ENCODE measurements at places on chromosomes 11 and 22.
A peak's percentile ranks its signal among the peaks of the same experiment; 100 is the strongest.

DNA sequence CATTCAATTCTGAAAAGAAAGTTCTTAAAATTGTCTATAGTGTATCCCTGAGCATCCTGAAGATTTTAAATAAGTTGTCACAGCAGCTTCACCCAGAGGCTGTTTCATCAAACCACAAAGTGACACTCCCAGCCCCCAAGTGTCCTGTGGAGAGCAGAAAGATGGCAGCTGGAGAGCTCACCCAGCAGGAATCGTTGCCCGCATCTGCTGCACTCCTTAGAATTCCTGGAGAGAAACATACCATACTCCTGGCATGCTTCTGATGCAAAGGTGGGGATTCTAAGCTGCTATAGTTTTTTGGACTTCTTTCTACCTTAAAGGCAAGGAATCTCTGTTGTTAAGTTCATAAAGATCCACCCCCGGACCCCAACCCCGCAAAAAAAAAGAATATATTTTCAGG is 13.5 kb upstream of the CYB5R2 start:
- no peak for DNase-seq

GRCh38 chr11:48017831-48018527 is 37.6 kb downstream of the PTPRJ start:
- DNase-seq = no peak

DNA sequence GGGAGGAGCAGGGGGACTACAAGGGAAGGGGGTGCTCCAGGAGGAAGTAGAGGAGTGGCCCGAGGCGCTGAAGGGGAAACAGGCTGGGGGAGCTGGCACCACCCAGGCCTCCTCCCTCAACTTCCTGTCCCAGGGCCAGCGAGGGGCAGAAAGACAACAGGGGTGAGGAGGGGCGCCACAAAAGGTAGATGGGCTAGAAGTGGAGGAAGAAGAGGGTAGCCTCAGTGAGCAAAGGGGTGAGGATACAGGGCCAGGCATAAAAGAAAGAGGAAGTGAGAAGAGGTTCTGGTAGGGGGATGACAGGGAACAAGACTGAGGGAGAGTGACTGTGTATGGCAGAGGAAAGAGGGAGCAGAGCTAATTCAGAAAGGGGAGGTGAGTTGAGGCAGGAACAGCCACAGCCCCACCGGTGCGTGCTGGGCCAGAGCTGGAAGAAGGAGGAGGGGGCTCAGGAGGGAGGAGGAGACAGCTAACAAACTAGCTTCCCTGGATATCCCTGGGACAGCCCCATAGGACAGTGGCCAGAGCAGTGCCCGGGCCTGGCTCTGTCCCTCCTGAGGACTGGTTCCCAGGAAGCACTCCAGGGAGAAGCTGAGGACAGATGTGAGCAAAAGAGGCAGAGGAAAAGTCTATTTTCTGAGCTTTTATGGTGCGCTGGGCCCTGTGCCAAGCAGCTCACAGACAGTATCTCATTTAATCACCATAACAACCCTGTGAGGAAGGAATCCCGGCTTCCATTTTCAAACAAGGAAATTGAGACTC is 8.5 kb downstream of the DCHS1 start:
- DNase-seq = no peak

DNA sequence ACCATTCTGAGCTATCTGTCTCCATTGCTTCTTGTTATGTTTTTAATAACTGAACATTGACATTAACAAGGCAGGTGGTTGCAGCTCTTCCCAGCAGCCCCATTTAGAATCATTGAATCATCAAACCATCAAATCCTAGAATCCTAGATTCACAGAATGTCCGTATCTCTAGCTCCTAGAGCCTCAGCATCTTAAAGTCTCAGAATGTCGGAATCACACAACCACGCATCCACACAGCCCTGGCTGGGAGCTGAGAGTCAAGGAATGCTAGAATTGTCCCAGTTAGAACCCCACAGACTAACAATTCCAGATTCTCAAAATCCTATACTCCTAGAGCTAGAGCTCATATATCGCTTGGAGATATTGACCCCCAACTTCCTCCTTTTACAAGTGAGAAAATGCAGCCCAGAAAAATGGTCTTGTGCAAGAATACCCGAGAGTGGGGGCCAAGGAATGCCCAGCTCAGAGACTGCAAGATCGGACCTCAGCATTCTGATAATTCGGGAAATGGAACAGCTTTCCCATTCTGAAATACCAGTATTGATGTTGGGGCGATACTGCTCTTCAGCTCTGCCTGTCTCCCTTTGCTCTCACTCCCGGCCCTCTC is 38.8 kb downstream of the PDE2A start:
- no peak for DNase-seq

GRCh38 chr11:5507933-5508305 is 1.8 kb downstream of the UBQLN3 start:
- DNase-seq = no peak

GRCh38 chr11:10930972-10931760 is 73.3 kb upstream of the ZBED5 start:
- DNase-seq = peak; percentile 70

GRCh38 chr11:27462543-27462942 is 10.0 kb downstream of the LGR4 start:
- no peak for DNase-seq

DNA sequence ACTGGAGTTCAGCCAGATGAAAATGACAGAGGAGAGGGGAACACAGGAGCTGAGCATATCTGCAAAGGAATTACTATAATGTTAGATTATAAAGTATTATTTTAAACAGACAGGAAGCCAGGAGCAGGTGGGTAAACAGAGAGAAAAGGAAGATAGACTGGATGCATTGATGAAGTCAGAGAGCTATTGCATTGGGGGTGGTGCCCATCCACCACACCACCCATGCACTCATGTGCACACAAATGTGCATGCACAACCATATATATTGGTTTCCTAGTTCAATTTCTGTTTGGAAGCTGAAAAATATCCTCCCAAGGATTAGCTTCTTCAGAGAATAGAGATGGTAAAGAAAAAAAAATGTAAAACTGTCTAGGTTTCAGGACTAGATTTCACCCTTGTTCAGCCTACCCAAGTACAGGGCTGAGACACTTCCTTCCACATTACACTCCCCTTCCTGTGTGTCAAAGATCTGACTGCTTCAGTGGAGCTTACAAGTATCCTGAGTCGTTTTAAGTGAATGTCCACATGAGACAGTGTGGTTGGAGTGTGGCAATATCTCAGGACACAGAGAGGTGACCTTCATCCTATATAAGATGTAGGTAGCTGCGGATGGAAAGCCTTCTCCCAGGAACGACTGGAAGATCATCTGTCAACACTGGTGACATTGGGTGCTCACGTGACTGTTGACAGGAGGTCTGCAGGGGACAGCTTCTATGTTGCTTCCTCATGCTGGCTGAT is 12.2 kb upstream of the SMPD1 start:
- DNase-seq = no peak

DNA sequence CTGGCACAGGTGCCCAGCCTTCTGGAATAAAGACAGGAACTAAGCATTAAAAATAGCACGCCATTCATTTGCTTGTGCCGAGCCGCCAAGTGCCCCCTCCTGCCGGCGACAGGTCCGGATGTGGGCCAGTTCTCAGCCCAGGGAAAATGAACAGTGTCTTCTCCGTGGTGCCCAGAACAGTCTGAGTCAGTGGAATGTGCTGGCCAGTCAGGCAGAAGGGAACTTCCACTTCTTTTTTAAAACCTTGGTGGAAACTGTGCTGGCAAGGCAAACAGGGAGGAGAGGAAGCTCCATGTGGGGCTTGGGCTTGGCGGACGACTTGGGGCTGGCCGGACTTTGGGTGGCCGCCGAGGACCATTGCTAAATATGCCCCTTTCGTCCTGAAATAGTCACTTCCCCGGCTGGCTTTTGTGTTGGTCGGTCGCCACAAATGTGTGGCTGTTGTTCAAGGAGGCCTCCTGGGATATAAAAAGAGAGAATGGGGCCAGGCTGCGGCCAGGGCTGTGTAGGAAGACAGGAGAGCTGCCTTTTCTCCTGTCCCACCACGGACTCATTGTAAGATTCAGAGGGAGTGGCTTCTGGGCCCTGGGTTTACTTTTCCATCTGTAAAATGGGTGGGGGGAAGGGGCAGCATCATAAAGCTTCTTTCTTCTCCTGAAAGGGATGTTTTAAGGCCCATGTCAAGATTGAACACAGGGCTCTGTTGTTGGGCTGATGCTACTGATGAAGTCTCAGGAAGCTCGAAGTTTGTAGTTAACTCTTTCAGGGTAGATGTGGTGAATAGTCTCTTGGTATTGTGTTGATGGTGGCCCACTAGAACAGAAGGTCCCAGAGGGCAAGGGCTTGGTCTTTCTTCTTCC is 101.0 kb downstream of the PTPRJ start:
- DNase-seq = peak; percentile 50

GRCh38 chr11:15615398-15616096 is 500.8 kb downstream of the INSC start:
- no peak for DNase-seq

DNA sequence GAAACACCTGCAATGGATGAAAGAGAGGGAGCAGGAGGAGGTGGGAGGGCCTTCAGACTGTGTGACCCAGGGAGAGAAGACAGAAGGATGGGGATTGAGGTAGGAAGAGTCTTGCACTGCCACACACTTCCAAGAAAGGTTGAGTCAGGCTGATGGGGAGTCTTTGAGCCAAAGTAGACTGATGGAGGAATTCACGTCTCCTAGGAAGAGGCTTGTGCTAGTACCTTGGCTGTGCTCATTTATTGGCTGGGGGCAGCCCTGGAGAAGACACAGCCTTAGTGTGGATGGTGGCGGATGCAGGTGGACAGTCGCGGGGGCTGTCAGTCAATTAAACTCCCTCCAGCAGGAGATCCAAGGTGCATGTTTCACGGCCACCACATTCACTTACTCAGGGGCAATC is 16.2 kb upstream of the ACCSL start:
- DNase-seq = no peak

DNA sequence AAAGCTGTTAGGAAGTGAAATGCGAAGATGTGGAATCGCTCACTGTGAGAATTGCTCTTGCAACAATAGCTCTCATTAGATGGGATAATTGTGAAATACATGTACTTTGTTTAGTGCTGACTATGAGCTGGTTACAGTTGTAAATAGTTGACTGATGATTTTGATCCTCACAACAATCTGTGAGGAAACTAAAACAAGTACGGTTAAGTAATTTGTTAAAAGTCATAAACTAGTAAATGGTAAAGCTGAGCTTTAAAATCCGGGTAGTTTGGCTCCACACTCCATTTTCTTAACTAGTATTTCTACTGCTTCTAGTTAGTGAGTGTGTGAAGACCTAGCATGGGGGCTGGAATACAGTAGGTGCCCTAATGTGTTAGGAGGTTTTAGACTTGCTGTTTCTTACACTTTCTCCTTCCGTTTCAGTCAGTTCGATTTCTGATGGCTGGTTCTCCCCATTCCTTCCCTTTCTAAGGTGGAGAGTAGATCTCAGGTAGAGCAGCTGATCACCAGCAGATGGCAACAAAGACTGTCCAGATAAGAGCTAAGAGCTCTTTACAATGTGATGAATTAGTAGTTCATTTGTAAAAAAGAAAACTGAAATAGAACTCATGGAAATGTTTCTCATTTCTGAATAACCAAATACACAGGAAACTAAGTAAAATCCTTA is 16.3 kb upstream of the CYP2R1 start:
- no peak for DNase-seq

DNA sequence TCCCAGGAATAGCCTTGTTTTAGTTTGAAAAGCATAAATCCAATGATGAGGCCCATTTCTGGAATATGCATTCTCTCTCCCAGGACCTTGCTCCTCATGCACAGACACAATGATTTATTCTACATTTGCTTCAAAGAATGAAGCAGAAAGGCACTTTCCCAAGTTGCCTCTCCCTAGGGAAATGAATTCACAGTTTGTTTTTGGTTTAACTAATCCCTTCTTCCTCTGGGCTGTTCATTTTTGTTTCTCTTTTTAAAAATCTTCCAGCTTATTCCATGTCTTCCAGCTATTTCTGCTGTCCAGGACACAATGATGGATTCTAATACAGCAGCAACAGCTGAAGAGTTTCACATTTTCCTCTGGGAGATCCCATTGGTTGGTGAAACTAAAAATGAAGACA is 1529.2 kb upstream of the TENM4 start:
- no peak for DNase-seq

GRCh38 chr11:7896009-7896785 is 34.9 kb downstream of the OR10A6 start:
- no peak for DNase-seq

- no peak for DNase-seq
Measured at GRCh38 chr22:27546157-27546935, 255.2 kb downstream of the MN1 start.

GRCh38 chr11:35021589-35021988 is 105.2 kb downstream of the PDHX start:
- no peak for DNase-seq

- no peak for DNase-seq
Measured at GRCh38 chr11:118522571-118523072, 4.7 kb upstream of the TTC36 start.

DNA sequence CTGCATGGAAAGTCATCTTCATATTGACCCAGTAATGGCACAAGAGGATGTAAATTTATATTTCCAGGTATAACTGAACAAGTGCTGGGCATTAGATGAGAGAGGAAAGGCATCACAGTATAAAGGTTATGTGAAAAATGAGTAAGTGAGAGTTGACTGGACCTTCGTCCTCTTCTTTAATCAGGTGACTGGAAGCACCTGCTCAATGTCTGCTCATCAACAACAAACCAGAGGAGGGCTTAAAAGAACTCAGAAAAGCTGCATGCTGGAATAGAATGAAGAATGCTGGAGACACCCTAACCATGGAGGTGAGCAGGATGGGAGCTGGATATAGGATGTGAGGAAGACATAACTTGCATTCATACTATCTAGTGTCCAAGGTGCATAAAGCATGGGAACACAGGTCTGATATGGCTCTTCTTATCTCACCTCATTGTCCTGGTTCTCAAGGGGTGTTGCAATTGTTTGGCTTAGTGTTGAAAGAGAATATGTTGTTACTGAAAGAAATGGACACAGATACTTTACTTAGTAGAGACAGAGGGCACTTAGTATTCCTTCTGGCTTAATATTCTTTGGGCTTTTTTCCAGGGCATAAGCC is 7.3 kb upstream of the SLC22A9 start:
- no peak for DNase-seq

GRCh38 chr11:65575568-65576231 is at the start of gene EHBP1L1:
Gene EHBP1L1, plus strand, starts transcription at chr11:65576053. Its CDS starts 250 bp downstream, at chr11:65576303.
- DNase-seq = no peak

GRCh38 chr11:100671471-100671870 is 15.6 kb upstream of the ARHGAP42 start:
- no peak for DNase-seq

- DNase-seq = no peak
Measured at GRCh38 chr11:64638018-64638665, 47.1 kb downstream of the SLC22A12 start.

Measured in SW 1271 (cell line).